ENCODE measurements at places on chromosomes 2 and 18. TPM values are rescaled to one million over a fixed set of nuclear protein-coding genes. Genes with fewer than 3 reads are reported as not detected.
A peak's percentile ranks its signal among the peaks of the same experiment; 100 is the strongest.

GRCh38 chr2:150572194-150572766 is 84.8 kb upstream of the RND3 start:
- H3K4me1 ChIP-seq, result no peaks in the 10 kb centered on the region
- H3K36me3 ChIP-seq, result no peaks in the 10 kb centered on the region
- no peak overlapping the region for H3K4me3 ChIP-seq
- H3K27ac ChIP-seq, result no peak overlapping the region

GRCh38 chr2:77363277-77363676 is 158.9 kb downstream of the LRRTM4 start:
- no peak overlapping the region for H3K4me3 ChIP-seq
- no peaks in the 10 kb centered on the region for H3K27me3 ChIP-seq
- H3K36me3 ChIP-seq, result no peaks in the 10 kb centered on the region
- DNase-seq, result no peak
- peaks cover 12% of the 10 kb centered on the region for H3K4me1 ChIP-seq

GRCh38 chr2:27264753-27265535 is 2.1 kb upstream of the SLC30A3 start:
- no peak overlapping the region for H3K27ac ChIP-seq
- DNase-seq, result peak; percentile 94
- peak overlapping the region; percentile 82 for H3K4me3 ChIP-seq
- H3K4me1 ChIP-seq, result peaks cover 17% of the 10 kb centered on the region
- no peaks in the 10 kb centered on the region for H3K36me3 ChIP-seq

DNA sequence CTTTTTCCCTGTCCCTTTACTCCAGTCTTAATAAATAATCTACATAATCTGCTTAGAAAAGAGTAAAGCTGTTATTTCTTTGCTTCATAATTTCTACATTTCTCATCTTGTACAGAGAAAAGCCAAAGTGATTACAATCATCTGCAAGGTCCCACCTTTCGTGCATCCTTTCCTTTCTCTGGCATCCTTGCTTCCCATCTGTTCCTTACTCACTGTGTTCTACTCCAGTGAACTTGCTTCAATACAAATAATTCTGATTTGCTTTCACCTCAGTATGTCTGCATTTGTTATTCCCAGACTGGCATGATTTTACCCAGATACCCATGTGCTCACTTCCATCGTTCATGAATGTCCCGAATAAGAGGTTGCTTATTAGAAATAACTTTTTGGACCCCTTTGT is 99.4 kb upstream of the DSEL start:
- H3K4me3 ChIP-seq, result no peak overlapping the region
- H3K36me3 ChIP-seq, result no peaks in the 10 kb centered on the region
- H3K27ac ChIP-seq, result no peak overlapping the region
- no peaks in the 10 kb centered on the region for H3K27me3 ChIP-seq
- H3K4me1 ChIP-seq, result no peaks in the 10 kb centered on the region
- no peak for DNase-seq

DNA sequence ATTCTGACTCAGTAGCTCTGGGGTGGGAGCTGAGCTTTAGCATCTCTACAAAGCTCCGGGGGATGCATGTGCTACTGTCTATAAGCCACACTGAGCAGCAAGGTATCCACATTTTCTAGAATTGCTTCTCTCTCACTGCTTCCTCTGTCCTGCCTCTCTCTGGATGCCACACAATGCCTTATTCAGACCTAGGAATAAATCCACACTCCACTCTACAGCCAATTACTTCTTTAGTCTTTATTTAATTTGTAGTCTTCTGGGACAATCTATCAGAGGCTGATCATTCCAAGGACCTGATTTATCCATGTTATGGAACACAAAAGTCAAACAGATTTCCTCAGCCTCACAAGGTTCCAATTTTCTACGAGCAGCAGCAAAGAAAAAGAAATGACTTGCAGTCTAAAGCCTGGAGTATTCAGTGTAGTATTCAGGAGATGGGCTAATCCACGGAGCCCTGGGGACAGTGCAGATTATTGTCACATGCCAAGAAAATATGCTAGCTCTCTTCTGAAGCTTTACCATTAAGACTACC is 4.4 kb downstream of the BCL2 start:
- H3K27me3 ChIP-seq, result peaks cover 31% of the 10 kb centered on the region
- H3K4me1 ChIP-seq, result peaks cover 16% of the 10 kb centered on the region
- H3K27ac ChIP-seq, result no peak overlapping the region

- no peaks in the 10 kb centered on the region for H3K4me1 ChIP-seq
- H3K36me3 ChIP-seq, result no peaks in the 10 kb centered on the region
- no peak for DNase-seq
- no peaks in the 10 kb centered on the region for H3K27me3 ChIP-seq
These were observed 23.2 kb upstream of the TTN start for GRCh38 chr2:178830451-178830850.

GRCh38 chr2:157468931-157469708 is 25.2 kb upstream of the CYTIP start:
- DNase-seq, result no peak
- no peak overlapping the region for H3K4me3 ChIP-seq
- H3K36me3 ChIP-seq, result no peaks in the 10 kb centered on the region
- no peaks in the 10 kb centered on the region for H3K4me1 ChIP-seq
- no peak overlapping the region for H3K27ac ChIP-seq

MYOM1 gene
- 0.38 TPM for total RNA-seq

GALNT13 gene
- total RNA-seq, result 5.2 TPM

Measured in GM23338 (cell line).